Activated CD4-positive, alpha-beta T cell treated with anti-CD3 and anti-CD28 coated beads, Interleukin-2, amount 10 ng/mL, durations not matched to agents 7 days and 5 days (primary cell): ENCODE measurements at places on chromosomes 6 and 20. TPM values are rescaled to one million over a fixed set of nuclear protein-coding genes. Genes with fewer than 3 reads are reported as not detected.

The ECHDC1 gene
- 38.5 TPM for total RNA-seq

The FAM217A gene
- total RNA-seq: not detected

The MOG gene
- not detected for total RNA-seq

The HAO1 gene
- not detected for total RNA-seq

The OTOR gene
- total RNA-seq: not detected

The TAF8 gene
- total RNA-seq: 53.2 TPM

The WFDC12 gene
- total RNA-seq: not detected

The GHRH gene
- not detected for total RNA-seq

The XKR7 gene
- 0.05 TPM for total RNA-seq

DNA sequence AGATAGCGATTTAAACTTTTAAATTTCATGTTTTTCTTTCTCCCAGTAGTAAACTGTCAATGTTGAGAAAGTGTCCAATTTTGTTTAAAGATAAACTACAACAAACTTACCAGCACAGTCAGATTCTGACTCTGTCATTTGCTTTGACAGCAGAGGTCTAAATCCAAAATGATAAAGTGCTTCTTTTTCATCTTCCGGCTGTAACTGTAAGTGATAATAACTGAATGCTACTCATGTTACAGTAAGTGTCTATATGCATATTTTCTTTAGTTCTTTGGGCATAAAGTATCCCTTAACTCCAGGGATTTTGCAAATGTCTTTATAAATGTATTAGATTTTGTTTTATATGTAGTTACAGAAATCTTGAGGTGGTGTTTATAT, 610.4 kb downstream of the RFPL4B start:
- H3K27ac ChIP-seq: no peak overlapping the region
- DNase-seq: no peak
- no peaks in the 10 kb centered on the region for H3K36me3 ChIP-seq
- H3K4me1 ChIP-seq: no peaks in the 10 kb centered on the region

- peaks cover 4% of the 10 kb centered on the region for H3K27me3 ChIP-seq
- no peaks in the 10 kb centered on the region for H3K36me3 ChIP-seq
These were observed 85.5 kb upstream of the PMEPA1 start for GRCh38 chr20:57795342-57795697.

- no peaks in the 10 kb centered on the region for H3K36me3 ChIP-seq
- H3K4me3 ChIP-seq: no peak overlapping the region
- H3K27me3 ChIP-seq: peaks cover 6% of the 10 kb centered on the region
- no peak overlapping the region for H3K27ac ChIP-seq
- H3K4me1 ChIP-seq: no peaks in the 10 kb centered on the region
- no peak for DNase-seq
These were observed 26.1 kb upstream of the KCNQ5 start for GRCh38 chr6:72595812-72596211.

DNA sequence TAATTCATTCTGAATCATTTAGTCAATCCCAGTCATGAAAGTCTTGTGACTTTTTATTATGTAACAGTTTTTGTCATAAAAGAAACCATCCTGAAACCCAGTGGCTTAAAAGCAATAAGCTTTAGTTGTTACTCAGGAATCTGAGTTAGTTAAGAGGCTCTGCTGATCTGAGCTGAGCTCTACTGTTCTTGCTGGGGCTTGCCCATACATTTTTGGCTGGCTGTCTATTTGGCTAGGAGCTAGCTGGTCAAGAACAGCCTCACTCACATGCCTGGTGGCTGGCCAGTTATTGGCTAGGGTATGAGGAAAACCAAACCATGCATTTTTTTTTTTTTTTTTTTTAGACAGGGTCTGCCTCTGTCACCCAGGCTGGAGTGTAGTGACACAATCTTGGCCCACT, 10.6 kb downstream of the TCF21 start:
- no peak for DNase-seq
- H3K27me3 ChIP-seq: peaks cover 71% of the 10 kb centered on the region
- no peaks in the 10 kb centered on the region for H3K4me1 ChIP-seq
- no peak overlapping the region for H3K4me3 ChIP-seq
- H3K36me3 ChIP-seq: no peaks in the 10 kb centered on the region

DNA sequence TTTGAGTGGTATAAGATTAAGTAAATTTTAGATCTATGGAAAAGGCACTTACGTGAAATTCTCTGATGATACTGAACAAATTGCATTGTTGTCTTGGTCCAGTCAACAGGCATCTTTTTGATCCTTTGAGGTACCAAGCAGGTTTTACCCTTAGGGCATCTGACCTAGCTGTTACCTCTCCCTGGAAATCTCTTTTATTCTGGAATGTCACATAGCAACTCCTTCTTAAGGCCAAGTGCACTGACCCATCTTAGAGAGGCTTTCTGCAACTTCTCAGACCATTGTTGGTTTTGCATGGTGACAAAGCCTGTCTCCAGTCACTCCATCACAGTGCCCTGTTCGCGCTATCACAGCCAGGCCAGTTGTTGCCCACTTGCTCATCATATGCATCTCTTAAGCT, 42.0 kb downstream of the TPD52L1 start:
- H3K4me3 ChIP-seq: no peak overlapping the region
- H3K27ac ChIP-seq: no peak overlapping the region
- no peak for DNase-seq
- H3K27me3 ChIP-seq: peaks cover 4% of the 10 kb centered on the region

GRCh38 chr6:129164032-129164431, 281.1 kb downstream of the LAMA2 start:
- H3K27ac ChIP-seq: no peak overlapping the region
- no peak for DNase-seq
- H3K4me1 ChIP-seq: no peaks in the 10 kb centered on the region

- H3K4me3 ChIP-seq: peak overlapping the region; percentile 73
- peak; percentile 88 for DNase-seq
- peaks cover 22% of the 10 kb centered on the region for H3K36me3 ChIP-seq
- H3K27me3 ChIP-seq: peaks cover 2% of the 10 kb centered on the region
- peak overlapping the region; percentile 94 for H3K27ac ChIP-seq
- H3K4me1 ChIP-seq: peaks cover 61% of the 10 kb centered on the region
These were observed 985 bp downstream of the ZBP1 start for GRCh38 chr20:57619051-57619831.

- DNase-seq: peak; percentile 66
- H3K27me3 ChIP-seq: peaks cover 27% of the 10 kb centered on the region
- H3K4me1 ChIP-seq: peaks cover 9% of the 10 kb centered on the region
- no peak overlapping the region for H3K4me3 ChIP-seq
- no peak overlapping the region for H3K27ac ChIP-seq
These were observed 1.7 kb downstream of the KCNK15 start for GRCh38 chr20:44747166-44748004.

DNA sequence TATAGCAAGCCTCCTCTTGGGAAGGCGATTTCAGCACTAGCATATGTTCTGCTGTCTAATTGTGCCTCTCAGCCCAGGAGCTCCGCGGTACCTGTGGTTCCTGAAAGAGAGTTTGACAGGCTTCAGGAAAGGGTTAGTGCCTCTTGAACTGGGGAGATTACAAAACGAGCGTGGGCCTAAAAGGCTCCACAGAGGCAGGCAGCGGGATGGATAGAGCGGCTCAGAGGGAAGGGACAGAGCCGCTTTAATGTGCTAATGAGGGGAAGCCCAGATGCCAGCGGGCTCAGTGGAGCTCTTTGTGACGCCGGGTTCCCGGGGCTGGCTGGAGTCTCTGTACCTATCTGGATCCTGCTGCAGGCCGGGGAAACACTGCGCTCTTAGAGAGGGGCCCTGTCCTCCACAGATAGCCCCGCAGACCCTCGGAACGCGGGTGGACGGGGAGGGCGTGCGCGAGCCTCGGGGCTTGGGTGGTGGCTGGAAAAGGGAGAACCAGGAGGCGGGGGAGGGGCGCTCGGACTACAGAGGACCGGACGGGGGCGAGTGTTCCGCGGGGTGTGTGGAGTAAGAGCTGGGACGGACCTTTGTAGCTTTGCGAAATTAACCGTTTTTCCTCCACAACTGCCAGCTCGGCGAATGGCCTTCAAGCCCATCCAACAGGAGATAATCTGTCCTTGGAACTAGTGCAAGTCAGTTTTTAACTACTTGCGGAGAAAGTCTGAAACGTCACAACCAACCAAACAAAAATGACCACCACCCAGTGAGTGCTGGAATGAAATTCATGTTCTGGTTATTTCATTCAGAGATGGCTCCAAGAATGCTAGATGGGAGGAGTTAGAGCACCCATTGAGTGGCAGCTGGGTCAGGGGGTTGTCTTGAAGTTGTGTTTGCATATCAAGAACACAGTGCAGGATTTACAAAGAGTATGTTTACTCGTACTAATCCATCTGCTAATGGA, 13.0 kb downstream of the SLC35F1 start:
- no peaks in the 10 kb centered on the region for H3K4me1 ChIP-seq
- no peak overlapping the region for H3K4me3 ChIP-seq
- H3K36me3 ChIP-seq: no peaks in the 10 kb centered on the region

GRCh38 chr6:1820165-1820564, 210.4 kb downstream of the FOXC1 start:
- no peak overlapping the region for H3K27ac ChIP-seq
- no peak for DNase-seq
- no peak overlapping the region for H3K4me3 ChIP-seq
- no peaks in the 10 kb centered on the region for H3K36me3 ChIP-seq
- no peaks in the 10 kb centered on the region for H3K4me1 ChIP-seq

DNA sequence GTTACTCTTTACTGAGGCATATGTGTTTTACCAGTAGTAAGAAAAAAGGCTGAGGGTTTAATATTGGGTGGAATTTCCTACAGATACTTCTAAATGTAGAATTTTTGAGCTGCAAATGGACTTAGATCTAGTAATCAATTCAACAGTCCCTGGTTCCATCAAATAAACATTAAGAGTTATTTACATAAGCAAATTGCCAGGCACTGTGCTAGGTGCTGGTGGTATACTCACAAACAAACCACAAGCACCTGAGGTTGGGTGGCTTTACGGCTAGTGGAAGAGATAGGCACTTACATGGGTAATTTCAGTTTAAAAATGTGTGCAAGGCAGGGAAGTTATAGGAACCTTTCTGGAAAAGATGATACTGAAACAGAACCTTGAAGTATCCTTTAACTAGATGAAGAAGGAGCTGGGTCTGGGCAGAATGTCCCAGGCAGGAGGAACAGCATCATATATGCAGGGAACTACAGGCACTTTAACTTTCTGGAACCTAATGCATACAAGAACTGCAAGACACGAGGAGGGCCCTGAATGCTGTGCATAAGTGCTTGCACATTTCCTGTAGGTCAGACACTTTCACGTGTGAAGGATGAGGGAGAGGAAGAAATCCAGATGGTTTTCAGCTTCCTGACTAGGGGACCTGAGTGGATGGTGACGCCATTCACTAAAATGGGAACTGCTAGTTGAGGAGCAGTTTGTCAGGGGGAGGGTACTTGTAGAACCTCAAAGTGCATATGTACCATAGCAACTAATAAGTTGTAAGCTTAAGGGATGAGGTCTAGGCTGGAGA, 4.5 kb downstream of the CCN6 start:
- no peak for DNase-seq
- H3K4me1 ChIP-seq: no peaks in the 10 kb centered on the region
- H3K27me3 ChIP-seq: no peaks in the 10 kb centered on the region
- no peak overlapping the region for H3K27ac ChIP-seq
- no peak overlapping the region for H3K4me3 ChIP-seq
- H3K36me3 ChIP-seq: no peaks in the 10 kb centered on the region

GRCh38 chr6:63022631-63023030, 188.6 kb upstream of the FKBP1C start:
- no peak overlapping the region for H3K27ac ChIP-seq
- H3K4me3 ChIP-seq: no peak overlapping the region

- H3K4me1 ChIP-seq: peaks cover 32% of the 10 kb centered on the region
- peaks cover 18% of the 10 kb centered on the region for H3K27me3 ChIP-seq
- DNase-seq: no peak
- peak overlapping the region; percentile 91 for H3K27ac ChIP-seq
- H3K36me3 ChIP-seq: peaks cover 10% of the 10 kb centered on the region
These were observed 2.0 kb upstream of the ACSS1 start for GRCh38 chr20:25059866-25060465.
